Suppressor macrophage treated with lipopolysaccharide for 4 hours (primary cell): ENCODE measurements at places on chromosomes 7 and 10.

DNA sequence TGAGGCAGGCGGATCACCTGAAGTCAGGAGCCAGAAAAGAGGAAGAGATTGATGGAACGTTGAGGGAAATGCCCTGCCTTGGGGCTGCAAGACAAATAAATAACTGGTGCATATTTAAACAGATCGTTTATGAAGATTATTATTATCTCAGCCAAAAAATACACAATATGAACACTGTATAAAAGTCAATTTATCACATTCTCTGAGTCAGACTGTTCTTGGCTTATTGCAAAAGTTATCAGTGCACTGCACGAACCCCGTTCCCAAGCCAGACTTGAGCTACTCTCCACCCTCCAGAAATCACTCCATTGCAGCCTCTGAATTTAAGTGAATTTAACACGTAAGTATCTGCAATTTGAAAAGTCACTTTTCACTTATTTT, 1.6 kb downstream of the DNMBP start:
- DNase-seq = no peak

GRCh38 chr7:155333346-155334234, 35.9 kb downstream of the INSIG1 start:
- DNase-seq = no peak

DNA sequence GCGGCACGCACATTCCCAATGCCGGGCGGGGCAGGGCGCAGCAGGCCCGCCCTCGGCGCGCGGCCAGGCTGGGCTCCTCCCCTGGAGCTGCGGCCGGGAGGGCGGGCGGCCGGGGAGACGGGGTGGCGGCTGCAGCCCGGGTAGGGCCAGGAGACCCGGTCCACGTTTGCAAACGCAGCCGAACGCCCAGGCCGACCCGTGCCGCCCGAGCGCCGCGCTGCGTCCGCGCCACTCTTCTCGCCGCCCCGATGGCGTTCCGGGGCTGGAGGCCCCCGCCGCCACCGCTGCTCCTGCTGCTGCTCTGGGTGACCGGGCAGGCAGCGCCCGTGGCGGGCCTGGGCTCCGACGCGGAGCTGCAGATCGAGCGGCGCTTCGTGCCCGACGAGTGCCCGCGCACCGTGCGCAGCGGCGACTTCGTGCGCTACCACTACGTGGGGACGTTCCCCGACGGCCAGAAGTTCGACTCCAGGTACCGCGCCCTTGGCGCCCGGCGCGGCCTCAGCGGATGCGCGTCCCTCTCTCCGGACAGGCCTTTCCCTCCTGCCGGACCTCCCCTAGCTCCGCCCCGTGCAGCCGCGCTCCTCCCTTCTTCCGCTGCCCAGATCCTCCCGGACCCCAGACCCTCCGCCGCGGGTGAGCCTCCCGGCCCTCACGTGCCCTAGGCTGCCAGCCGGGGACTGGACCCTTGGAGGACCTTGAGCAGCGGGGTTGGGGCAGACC, at the start of gene FKBP9:
Gene FKBP9, plus strand, starts transcription at position 115 of the 720 bp plus-strand sequence. Its CDS starts 134 bp downstream, at position 249.
- peak; percentile 90 for DNase-seq

DNA sequence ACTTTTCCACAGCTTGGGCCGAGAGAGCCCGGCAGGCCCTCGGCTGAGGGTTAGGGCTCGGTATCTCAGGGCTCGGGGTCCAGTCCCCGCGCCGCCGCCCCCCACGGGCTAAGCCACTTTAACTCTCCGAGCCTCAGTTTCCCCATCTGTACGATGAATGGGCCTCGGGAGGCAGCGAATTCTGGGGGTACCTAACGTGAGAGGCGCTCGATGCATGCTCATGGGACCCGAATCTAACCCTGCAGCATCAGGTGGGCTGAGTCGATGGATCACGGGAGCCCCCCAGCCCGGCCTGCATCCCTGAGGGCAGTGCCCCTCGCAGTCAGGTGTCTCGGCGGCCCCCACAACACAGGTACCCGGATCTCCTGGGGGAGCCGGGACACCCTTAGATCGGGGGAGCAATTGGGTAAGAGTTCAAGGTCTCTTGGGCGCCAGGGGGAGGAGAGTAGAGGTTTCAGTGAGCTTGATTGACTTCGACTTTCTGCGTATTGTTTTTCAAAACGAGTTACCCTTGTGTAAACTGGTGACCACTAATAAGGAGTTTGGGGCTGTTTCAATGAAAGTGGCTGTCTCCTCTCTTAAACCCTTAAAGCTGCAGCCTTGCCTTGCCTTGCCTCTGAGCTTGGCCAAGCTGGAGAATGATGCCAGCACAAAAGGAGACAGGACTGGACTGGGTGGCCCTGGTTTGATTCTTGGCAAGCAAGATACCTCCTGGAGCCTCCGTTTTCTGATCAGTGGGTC, 631 bp downstream of the POR start:
- DNase-seq = peak; percentile 29

GRCh38 chr10:36362257-36362656, 720.2 kb upstream of the FZD8 start:
- no peak for DNase-seq

DNA sequence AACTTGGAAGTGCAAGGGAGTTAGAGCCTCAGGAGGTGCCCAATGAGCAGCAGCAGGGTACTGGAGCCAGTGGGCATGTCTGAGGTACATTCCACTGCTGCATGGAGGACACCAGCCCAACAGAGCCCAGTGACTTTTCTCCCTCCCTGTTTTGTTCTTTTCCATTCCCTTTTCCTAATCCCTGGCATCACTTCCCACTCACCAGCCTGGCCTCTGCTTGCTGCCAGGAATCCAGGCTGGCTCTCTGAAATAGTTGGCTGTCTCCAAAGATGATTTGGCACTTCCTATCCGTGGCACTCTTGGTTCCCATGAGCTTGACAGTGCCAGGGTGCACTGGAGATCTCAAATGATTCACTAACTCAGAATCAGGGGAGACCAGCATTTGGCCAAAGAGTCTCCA, 97.7 kb upstream of the ZPBP start:
- no peak for DNase-seq

DNA sequence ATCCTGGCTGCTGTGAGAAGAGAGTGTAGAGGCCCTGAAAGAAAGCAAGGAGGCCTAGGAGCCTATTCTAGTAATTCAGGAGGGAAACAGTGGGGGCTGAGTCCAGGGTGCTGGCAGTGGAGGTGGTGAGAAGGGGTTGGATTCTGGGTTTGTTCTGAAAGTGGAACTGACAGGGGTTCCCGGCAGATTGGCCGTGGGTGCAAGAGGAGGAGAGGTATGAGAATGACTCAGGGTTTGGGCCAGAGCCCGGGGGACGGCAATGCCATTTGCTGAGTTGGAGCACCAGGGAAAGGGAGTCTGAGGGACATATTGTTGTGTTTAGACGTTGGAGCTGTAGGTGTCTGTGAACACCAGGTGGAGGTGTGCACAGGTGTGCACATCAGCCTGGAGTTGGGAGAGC, 38.5 kb downstream of the NPTX2 start:
- DNase-seq = no peak

- no peak for DNase-seq
Measured at GRCh38 chr7:106836816-106837215, 28.3 kb upstream of the PIK3CG start.

DNA sequence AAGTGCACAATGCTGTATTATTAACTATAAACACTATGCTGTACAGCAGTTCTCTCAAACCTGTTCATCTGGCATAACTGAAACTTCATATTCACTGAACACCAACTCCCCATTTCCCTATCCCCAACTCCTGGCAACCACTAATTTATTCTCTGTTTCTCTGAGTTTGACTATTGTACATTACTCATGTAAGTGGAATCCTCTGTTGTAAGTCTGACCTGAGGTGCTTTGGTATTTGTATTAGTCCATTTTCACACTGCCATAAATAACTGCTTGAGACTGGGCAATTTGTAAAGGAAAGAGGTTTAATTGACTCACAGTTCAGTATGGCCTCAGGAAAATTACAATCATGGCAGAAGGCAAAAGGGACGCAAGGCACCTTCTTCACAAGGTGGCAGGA, 266.3 kb downstream of the PPP1R3A start:
- DNase-seq = no peak

DNA sequence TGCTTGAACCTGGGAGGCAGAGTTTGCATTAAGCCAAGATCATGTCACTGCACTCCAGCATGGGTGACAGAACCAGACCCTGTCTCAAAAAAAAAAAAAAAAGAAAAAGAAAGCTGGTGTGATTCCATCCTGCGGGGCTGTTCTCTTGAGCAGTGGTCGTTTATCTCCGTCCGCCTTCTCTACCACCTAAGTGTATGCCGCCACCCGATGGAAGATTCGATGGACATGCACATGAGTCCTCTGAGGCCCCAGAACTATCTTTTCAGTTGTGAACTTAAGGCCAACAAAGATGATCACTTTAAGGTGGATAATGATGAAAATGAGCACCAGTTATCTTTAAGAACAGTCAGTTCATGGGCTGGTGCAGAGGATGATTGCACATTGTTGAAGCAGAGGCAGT, 65.7 kb downstream of the ABRAXAS2 start:
- no peak for DNase-seq

DNA sequence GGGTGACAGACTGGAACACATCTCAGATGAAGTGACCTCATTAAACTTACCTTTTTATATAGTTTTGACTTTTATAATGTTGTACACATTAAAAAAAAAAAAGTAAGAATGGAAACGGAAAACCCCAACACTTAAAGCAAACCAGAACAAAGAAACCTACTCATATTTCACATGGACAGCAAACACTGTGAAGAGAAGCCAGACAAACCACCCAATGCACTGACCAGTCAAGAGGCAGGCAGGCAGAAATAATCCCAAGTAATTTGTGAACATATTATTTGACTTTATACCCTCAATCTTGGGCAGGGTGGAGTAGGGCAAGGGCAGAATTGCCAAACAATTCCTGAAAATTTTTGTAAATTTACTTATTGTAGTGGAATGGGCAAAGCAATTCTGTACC, 39.8 kb downstream of the WAPL start:
- no peak for DNase-seq

GRCh38 chr7:135075716-135076115, 72.2 kb upstream of the TMEM140 start:
- DNase-seq = no peak

GRCh38 chr7:7882888-7883287, 85.7 kb upstream of the GLCCI1 start:
- DNase-seq = no peak
